ENCODE measurements at places on chromosomes 11 and 22.

DNA sequence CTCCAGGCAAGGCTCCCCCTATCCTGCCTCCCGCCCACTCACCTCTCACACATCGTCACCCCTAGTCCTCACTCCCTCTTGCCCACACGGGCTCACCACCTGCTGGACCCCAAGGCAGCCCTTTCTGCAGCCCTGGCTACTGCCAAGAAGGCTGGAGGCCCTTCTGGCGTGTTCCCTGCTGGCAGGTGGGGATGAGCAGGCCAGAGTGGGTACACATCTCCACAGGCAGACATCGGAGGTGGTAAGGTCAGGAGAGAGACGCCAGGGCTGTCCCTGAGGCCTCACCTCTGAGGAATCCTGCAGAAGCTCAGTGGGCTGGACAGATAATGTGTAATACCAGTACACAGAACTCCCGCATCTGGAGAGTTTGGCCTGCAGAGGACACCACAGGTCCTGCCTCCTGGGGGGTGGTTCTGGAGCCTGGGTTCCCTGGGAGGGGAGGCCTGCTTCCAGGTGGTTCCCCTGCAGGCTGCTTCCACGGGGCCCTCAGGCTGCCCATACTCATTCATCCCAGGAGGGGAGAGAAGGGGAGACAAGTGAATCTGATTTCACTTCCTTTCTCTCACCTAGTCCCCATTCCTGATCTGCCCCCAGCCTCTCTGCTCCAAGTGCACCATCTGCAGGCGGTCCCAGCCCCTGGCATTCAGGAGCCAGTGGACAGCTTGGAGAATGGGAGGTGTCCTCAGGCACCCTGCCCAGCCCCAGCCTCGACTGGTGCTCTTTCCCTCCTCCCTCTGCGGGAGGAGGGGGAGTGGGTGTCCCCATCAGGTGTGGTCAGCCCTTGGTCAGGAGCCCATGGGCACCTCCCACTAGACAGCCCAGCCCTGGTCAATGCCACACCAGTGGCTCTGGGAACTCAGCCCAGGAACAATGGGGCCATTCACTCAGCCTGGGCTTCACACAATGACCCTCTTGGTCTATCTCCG lies 6.1 kb upstream of the CHST1 start:
- no peak for DNase-seq

DNA sequence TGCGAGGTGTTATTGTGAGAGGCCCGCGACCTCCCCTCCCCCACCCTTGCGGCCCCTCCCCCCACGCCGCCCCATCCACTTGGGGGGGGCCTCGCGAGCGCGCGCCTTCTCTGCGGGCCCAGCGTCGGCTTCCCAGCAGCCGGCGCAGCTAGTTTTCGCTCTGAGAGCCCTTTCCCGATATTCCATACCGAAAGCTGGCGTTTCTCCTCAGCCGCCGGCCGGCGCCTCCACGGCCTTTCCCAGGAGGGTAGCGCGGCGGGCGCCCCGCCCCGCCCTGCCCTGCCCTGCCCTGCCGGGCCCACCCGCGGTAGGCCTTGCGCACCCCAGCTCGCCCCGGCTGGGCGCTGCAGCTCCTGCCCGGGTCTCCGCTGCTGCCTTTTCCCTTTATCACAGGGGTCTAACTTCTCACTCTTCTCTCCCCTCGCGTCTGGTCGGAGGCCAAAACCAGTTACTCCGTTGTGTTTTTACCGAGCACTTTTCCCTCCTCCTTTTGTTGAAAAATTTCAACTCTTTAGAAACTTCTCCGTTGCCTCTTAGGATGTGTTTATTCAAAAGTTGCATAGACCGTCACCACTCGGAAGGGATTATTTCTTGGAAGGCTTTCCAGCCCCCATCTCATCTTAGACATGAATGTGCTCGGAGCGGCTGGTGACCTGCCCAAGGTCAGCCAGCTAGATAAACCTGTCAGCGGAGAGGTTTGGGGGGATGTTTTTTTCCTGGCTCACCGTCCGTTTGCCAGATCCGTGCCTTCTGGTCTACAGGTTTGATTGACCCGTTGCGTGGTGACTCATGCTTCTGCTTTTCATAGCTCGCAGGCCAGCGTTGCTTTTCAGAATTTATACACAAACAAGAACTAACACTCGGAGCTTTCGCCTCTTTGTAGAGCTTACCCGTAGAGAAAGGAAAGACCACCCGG lies 648 bp downstream of the PAFAH1B2 start:
- peak; percentile 84 for DNase-seq

GRCh38 chr11:110450246-110450645 lies 20.5 kb downstream of the FDX1 start:
- no peak for DNase-seq

- peak; percentile 50 for DNase-seq
Observed at GRCh38 chr11:66002648-66003225, 434 bp downstream of the BANF1 start.

DNA sequence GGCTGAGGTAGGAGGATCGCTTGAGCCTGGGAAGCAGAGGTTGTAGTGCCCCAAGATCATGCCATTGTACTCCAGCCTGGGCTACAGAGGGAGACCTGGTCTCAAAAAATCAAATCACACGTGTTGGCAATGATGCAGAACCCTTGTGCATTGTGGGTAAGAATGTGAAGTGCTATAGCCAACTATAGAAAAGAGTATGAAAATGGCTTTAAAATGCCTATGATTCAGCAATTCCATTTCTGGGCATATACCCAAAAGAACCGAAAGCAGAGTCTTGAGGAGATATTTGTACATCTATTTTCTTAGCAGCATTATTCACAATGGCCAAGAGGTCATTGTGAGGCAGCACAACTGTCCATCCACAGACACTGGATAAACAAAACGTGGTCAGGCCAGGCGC lies 2.6 kb upstream of the FADS3 start:
- peak; percentile 80 for DNase-seq

GRCh38 chr11:121552154-121552553 lies 99.4 kb upstream of the SORL1-AS1 start:
- DNase-seq = no peak

DNA sequence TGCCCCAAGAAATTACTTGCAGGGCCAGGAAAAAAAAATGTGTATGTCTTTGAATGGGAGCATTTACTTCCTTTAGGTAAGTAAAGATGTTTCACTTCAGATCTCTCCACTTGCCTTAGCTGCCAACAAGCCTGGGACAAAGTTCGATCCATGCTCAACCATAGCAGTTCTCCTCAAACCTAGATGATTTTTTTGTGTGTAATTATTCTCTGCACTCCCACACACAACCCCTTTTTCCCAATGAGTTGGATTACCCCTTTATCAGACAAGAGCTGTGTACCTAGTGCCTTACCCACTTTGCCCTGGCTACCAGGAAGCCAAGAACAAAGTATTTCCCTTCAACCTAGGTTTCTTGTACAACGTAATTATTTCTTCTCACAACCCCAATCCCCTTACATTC lies 35.6 kb downstream of the TPBGL start:
- no peak for DNase-seq

GRCh38 chr11:82823647-82824619 lies 76.3 kb downstream of the PRCP start:
- no peak for DNase-seq

DNA sequence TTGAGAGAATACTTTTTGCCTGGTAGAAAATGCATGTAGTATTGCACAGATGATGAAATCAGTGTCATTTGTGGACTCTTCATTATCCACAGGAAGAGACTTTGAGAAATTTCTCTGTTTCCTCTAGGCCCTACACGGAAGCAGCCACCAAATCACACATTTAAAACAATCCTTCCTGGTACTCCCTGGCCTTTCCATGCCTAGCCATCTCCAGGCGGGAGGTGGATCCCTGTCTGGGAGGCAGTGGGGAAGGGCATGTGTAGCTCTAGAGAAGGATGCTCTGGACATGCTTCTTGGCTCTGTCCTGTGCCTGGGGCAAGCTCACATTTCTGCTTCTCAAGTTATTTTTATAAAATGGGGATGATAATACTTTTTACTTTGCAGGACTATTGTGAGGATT lies 114.1 kb downstream of the ADAMTS15 start:
- no peak for DNase-seq

DNA sequence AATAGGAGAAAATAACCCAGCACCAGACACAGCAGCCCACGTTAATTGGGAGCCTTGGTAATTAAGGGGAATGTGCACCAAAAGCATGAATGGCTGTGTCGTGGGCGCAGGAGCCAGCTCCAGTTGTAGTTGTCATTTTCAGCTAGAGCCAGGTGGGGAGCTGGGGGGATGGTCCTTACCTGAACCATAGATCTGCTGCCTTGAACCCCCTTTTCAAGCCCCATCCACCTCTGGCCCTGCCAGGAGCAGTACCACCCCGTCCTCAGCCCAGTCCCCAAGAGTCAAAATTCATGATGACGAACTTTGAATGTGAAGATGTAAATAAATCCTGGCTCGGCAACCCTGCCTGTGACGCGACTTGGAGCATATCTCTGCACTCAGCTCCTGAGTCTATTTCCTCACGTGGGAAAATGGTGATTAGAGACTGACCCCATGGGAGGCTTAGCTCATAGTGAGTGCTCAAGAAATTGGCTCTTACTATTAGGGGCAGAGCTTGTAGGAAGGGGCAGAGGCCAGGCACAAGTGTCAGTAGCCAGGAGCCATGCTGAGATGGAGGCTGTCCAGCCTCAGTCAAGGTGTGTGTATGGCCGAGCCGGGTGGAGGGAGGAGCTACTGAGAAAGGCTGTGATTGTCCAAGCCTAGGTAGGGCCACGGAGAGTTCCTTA lies 794 bp upstream of the FXYD6 start:
- peak; percentile 62 for DNase-seq

DNA sequence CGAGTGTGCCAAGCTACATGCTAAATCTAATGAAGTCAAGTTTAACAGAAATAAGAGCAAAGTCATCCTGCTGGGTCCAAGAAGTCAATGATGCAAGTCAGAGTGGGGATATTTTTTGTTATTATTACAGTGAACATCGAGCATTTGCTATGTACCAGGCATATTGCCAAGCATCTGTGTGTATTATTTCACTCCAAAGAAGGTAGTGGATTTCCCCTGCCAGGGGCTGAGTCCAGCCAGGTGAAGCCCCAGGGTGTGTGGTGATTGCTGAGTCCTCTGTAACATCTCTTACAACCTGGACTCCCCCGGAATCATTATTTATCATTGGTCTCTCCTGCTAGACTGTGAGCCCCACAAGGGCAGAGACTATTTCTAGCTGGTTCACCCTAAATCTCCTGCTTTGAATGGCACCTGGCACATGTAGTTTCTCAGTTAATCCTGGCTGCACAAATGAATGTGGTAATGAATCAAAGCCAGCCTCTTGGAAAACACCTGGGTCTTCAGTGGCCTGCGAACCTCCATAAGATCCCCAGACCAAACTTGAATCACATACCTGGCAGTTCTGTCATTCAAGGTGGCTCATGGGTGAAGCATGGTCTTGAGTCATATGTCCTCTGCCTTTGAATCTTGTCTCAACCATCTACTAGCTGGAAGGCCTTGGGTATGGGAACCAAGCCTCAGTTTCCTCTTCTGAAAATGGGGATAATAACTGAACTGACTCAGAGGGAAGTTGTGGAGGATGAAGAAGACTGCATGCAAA lies 549.2 kb downstream of the MIAT start:
- DNase-seq = no peak

- no peak for DNase-seq
Observed at GRCh38 chr11:77106321-77106720, 3.7 kb downstream of the OMP start.

DNA sequence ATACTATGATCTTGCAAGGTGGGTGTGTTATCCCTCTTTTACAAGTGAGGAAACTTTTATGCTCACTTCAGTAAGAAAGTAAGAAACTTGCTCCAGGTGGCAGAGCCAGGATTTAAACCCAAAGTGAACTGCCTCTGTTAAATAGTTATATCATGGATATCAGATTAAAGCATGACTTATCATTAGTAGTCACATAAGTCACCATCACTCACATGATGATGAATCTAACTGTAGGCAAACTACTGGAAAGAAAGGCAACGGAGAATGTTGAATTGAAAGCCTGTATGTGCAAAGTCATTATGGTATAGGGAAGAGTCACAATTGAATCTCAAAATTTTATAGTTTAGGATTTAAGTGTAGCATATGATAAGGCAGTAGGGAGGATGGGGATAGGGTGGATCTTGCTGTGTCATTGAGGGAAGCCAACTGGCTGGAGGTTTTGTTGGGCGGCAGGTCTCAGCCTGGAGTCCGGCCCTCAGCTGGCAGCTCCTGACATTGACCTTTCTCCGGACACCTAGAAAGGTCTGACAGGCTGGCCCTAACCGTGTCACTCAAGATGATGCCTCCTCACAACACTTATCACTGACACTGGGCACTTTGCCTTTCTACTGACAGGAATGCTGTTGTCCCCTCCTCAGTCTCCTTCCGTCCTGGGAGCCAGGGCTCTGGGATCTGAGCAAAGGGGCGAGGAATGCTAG lies 98.3 kb downstream of the EMSY start:
- DNase-seq = no peak

DNA sequence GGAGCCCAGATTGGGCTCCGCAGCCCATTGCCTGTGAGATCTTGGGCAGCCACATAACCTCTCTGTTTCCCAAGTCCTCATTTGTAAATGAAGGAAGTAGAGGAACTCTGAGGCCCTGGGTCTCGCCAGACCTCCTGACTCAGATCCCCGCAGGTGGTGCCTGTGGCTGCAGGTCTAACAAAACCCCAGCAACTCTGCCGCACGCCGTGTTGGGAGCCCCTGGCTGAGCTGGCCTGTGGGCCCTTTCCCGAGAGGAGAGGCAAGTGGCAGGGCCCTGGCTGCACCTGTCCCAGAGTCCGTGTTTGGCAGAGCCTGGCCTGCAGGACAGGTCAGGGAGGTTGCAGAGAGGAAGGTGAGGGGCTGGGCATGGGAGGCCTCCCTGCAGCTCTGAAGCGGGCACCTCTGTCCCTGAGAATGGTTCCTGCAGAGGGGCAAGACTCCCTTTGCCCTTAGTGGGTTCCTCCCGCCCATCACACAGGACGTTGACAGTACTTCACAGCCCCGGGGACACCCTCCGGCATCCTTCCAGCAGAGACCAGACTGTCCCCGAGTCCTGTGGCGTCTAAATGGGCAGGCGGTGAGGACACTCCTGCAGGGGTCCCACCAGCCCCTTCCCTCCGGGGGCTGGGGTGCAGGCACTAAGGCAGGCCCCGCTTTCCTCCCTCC lies 67.7 kb downstream of the ARHGAP8 start:
- no peak for DNase-seq

GRCh38 chr11:1992111-1992510 lies 5.5 kb downstream of the H19 start:
- DNase-seq = no peak

- DNase-seq = peak; percentile 18
Observed at GRCh38 chr11:109197656-109198055, 224.3 kb upstream of the C11orf87 start.

GRCh38 chr11:83625336-83625735 lies 339.2 kb upstream of the CCDC90B start:
- DNase-seq = no peak

GRCh38 chr22:39170825-39171622 lies 18.5 kb upstream of the CBX7 start:
- DNase-seq = peak; percentile 71

GRCh38 chr22:36409911-36410756 lies 22.4 kb upstream of the MYH9 start:
- peak; percentile 68 for DNase-seq

DNA sequence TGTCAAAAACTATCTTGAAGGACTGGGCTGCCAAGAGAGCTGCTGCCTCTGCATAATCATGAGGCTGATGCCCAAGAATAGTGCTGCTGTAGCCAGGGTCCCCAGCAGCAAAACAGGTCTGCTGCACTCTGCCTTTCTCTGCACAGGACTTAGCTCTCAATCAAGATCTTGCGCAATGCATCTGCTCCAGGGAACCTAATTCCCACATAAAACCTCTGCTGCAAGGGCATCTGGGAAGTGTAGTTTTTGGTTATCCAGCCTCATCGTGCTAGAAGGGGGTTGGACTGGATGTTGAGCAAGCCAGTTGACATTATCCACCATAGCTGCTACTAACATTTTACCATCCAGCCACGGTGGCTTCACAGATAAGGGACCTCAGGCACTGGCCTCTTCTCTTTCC lies 192.7 kb downstream of the C11orf91 start:
- DNase-seq = peak; percentile 19
